Activated CD8-positive, alpha-beta T cell treated with anti-CD3 and anti-CD28 coated beads for 36 hours (primary cell): ENCODE measurements at places on chromosomes 1 and 21. TPM values are rescaled to one million over a fixed set of nuclear protein-coding genes. Genes with fewer than 3 reads are reported as not detected.

Gene AMPD1
- total RNA-seq, result not detected

DNA sequence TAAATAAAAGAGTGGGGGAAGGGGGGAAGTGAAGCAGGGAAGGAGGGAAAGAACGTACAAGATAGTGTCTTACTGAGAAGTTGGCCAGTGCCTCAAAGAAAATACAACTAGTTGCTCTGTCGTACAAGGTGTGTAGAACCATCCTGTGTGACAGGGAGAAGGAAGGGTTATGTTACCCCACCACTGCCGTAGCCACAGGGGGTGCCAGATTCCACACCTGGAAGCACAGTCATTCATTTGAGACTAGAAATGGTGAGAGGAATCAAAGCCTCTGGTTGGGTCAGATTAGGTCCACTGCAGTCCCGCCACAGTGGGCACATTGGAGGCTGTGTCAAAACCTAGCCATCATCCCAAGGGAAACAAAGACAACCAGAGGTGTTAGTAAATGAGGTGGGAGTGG lies 2.7 kb upstream of the ERI3 start:
- no peak for DNase-seq

Gene TBCE
- total RNA-seq, result 24.0 TPM

- DNase-seq, result no peak
These were observed 54.2 kb upstream of the DNAJC6 start for GRCh38 chr1:65255035-65255655.

DNA sequence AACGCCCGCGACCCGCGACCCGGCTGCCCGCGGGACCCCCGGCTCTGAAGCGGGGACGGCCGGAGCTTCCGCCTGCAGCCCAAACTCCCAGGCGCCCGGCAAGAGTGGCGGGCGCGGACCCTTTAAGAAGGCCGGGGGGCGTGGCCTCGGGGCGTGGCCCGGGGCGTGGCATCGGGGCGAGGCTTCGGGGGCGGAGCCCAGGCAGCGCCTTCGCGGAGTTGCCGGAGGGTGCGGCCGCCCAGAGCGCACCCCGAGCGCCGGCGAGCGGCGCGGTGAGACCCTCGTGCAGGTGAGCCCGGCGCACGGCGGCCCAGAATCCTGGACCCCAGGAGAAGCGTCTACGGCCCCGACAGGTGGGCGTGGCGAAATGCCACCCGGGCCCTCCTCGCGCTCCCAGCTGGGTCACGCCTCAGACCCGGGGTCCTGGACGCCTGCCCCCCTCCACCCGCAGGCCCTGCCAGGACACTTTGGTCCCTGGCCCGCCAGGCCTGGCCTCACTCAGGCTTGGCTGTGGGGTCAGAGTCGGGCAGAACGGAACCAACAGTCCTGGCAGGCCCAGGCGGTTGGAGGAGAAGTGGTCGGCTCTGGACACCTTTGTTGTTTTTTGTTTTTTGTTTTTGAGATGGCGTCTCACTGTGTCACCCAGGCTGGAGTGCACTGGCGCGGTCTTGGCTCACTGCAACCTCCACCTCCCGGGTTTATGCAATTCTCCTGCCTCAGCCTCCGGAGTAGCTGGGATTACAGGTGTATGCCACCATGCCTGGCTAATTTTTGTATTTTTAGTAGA lies 14.4 kb downstream of the RNF223 start:
- DNase-seq, result peak; percentile 96

DNA sequence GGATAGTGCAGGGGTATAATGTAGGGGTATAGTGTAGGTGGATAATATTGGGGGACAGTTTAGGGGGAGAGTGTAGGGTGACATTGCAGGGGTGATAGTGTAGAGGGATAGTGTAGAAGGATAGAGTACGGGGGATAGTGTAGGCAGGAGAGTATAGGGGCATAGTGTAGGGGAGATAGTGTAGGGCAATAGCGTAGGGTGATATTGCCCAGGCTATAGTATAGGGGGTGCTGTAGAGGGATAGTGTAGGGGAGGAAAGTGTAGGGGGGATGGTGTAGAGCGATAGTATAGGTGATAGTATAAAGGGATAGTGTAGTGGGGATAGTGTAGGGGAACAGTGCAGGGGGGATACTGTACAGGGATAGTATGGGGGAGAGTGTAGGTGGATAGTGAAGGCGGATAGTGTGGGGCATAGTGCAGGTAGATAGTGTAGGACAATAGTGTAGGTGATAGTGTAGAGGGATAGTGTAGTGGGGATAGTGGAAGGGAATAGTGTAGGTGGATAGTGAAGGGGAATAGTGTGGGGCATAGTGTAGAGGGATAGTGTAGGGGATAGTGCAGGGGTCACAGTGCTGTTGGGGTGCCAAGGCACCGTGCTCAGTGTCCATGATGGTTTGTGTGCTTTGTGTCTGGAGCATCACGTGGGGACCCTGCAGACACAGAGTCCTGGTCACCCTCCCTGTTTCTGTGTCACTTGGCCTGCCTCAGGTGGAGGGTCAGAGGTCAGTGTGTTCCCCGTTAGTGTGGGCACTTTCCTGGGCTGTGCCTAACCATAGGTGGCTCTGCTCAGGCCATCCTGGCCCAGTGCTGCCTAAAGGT lies 10.5 kb upstream of the ARF1 start:
- DNase-seq, result no peak

DNA sequence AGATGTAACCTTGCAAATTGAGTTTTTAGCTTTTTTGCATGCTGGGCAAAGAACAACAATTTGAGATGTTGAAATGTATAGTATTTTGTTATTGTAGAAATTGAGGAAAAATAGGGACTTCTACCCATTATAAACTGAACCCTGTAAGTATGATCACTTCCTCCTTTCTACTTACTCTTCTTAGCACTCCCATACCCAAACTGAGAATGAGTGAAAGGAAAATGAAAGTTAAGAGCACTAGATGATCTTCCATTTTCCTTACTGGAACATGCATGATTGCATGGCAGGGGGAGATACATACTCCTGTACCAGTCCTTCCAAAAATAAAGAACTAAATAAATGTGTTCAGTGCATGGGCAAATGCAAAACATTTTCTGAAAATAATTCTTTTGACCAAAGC lies 107.4 kb upstream of the KIAA1614 start:
- DNase-seq, result no peak

- DNase-seq, result no peak
These were observed 214.5 kb downstream of the KCNT2 start for GRCh38 chr1:196393742-196394141.

Gene PTGS2
- not detected for total RNA-seq

Gene CHIA
- not detected for total RNA-seq

- peak; percentile 48 for DNase-seq
These were observed 43.3 kb downstream of the TP73 start for GRCh38 chr1:3695326-3696217.

GRCh38 chr1:153842006-153842471 lies 66.8 kb downstream of the SLC27A3 start:
- DNase-seq, result no peak

GRCh38 chr1:160544647-160545046 lies 21.6 kb upstream of the SLAMF6 start:
- no peak for DNase-seq

DNA sequence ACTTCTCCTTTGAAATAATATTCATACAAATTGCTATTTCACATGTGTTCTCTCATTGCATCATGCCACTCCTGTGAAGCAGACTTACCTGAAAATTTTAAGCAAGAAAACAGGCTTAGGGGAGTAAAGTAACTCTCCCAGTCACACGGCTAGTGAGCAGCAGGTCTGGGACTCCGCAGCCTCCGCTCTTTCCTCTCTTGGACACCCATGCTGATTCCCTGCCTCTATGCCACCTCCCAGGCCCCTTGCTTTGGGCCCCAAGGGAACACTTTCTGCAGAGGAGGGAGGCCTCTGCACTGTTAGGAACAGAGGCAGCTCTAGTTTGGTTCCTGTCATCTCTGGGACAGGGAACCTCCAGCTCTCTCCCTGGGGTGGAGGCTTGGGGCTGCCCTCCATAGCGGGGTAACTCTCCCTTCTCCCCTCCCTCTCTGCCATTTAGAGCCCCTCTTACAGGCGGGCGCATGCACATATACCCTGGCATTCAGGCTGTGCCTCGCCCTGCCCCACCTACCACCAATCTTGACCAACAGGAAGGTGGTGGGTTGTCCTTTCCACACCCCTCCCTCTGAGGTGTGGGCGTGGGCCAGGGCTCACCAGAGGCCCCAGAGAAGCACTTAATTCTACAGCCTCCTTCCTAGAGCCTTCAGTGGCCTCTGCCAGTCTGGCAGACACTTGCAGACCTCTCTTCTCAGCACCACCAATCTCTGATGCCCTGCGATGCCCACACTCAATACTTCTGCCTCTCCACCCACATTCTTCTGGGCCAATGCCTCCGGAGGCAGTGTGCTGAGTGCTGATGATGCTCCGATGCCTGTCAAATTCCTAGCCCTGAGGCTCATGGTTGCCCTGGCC lies at the start of gene RXFP4:
Gene RXFP4, plus strand, starts transcription at position 646 of the 852 bp plus-strand sequence. Its CDS starts 72 bp downstream, at position 718.
- peak; percentile 32 for DNase-seq

Gene APP
- 39.3 TPM for total RNA-seq

DNA sequence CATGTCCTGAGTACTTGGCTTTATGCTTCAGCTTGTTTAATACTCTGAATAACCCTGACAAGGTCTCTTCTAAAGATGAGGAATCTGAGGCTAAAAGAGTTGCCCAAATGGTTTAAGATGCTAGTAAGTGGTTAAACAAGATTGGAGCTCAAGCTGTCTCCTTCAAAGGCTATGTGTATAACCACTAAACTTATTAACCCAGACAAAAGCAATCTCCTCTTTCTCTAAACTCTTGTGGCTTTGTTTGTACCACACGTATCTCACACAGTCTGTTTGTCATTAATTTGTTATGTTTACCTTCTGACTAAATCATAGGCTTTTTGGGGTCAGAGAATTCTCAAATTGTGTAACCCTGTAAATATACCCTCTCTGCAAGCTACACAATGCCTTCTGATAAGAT lies 89.9 kb downstream of the HMCN1 start:
- no peak for DNase-seq

DNA sequence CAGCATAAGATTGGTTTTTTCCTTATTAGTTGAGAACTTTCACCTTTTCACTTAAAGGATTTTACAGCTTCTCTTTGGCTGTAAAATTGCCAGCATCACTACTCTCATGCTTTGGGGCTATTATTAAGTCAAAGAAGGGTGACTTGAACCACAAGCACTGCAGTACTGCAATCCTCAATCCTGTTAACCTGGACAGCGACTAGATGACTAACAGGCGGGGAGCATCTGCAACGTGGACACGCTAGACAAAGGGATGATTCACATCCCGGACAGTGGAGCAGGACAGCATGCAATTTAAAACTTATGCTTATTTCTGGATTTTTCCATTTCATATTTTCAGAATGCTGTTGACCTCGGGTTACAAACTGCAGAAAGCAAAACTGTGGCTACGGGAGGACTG lies 8.1 kb downstream of the ARV1 start:
- DNase-seq, result no peak

- DNase-seq, result peak; percentile 5
These were observed 633.8 kb downstream of the PTPRC start for GRCh38 chr1:199272628-199273086.

Gene WNT4
- not detected for total RNA-seq

- no peak for DNase-seq
These were observed 269.4 kb downstream of the BACH1 start for GRCh38 chr21:29568020-29568697.

DNA sequence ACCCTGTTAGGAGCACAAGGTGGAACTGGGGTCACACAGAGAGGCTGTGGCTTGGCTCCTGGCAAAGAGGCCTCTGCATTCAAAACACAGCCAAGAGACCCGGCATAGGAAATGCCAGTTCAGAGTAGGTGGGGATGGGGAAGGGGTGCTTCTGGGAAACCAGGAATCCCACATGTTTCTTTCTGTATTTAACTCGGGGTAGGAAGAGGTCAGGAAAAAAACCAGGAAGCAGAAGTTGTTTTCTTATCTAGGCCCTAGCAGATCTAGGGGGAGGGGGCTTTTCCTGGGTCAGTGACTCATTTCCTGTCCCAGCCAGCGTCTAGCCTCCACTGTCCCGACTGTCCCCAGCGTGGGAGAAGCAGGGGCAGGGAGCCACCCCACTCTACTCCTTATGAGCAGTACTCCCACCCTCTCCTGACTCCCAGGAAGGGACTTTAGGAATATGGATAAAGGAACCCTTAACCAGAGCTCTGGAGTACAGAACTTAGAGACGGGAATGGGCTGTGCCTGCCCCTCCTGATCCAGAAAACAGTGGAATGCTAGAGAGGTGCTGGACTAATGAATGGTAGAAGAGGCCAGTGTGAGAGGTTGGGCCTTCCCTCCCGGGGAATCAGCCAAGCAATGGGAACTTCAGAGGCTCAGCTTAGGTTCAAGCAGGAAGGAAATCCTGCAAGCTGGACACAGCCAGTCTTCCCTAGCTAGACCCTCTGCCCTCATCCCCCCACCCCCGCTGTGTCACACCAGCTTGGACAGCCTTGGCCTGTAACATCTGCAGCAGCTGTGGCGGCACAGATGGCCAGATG lies 5.7 kb downstream of the FHL3 start:
- peak; percentile 39 for DNase-seq

- no peak for DNase-seq
These were observed 20.2 kb upstream of the S1PR1 start for GRCh38 chr1:101216623-101217022.

- peak; percentile 35 for DNase-seq
These were observed 32.1 kb downstream of the DYRK1A start for GRCh38 chr21:37398697-37399096.

Gene HLCS
- 15.5 TPM for total RNA-seq

DNA sequence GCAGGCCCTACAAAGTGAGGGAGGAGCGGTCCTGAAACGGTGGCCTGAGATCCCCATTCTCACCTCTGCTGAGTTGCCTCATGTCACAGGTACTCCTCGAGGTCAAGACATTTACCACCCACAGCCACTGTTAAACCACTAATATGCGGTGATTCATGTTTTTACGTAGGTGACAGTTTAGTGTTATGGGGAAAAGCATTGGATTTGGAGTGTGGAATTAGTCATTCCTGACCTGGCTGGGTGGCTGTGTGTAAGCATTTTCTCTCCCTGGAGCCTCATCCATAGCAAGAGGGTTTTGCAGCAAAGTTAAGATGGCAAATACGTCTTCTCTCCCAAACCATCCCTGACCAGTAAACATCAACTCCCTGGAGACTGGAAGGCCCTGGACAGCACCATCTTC lies 57.8 kb upstream of the KCNJ6 start:
- DNase-seq, result no peak

- DNase-seq, result no peak
These were observed 90.1 kb upstream of the BCL10 start for GRCh38 chr1:85366391-85367170.

Gene SYT6
- not detected for total RNA-seq

Gene DMRTA2
- not detected for total RNA-seq

GRCh38 chr21:26715878-26716506 lies 129.2 kb downstream of the ADAMTS1 start:
- peak; percentile 24 for DNase-seq

Gene GFI1
- total RNA-seq, result 55.3 TPM

DNA sequence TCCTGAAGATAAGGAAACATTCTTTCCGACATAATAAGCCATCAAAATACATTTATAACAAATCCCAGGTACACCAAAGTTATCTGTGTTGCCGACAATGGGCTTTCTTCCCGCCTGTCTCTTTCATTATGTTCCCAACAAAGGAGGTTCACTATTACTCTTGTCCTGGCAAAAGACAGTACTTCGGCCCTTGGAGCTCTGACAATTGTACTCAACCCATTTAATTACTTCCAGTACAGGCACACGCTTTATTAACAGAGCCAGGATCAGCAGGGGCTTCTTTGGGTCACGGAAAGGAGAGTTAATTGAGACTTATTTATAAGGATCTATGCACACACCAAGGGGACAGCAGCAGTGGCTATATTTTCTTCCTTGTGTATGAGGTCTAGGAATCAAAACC lies 46.6 kb upstream of the DUSP10 start:
- DNase-seq, result no peak
